ENCODE measurements at places on chromosomes 16 and 17.

DNA sequence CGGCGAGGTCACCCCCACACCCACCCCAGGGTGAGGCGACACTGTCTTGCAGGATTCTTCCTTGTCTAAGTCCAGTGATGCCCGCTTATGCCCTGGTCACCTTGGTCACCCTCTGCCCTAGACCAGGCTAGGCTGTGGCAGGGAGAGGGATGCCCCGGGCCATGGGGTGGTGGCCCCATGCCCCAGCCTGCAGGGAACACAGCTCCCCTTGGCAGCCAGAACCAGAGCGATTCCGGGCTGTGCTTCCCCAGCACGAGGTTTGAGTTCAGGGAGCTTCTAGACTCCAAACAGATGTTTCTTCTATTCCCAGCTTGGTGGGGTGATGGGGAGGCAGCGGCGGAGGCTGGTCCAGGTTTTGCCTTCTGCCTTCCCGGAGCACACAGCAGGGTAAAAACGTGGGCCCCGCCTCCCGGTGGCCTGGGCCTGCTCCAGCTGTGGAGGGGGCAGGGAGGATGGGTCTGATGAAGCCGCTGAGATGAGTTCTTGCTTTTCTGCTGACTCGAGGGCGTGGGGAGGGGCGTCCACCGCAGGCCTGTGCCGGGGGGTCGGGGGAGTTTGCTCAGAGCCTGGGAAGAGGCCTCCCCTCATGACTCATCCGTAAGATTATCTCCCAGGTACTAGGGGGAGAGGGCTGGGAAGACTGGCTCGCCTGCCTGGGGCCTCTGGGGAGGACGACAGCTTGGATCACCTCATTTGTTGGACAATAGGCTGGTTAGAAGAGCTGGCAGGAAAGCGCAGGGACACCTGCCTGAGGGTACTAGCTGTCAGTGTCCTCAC lies 15.4 kb downstream of the SMTNL2 start:
- DNase-seq = no peak

DNA sequence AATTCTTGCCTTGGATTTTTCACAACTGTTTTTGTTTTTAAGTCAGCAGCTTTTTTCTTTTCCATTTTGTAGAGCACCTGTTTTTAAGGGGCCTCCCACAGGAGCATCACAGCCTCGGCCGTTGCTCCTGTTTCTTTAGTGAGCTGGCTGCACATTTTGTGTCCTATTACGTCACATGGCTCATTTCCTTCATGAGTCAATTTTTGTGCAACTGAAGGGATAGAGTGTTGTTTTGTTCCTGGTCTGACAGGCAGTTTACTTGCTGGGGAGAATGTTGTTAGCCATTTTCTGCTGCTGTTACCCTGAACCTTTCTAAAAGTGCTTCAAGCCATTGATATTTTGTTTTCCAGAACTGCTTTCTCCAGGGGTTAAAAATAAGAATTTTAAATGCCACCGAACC lies 45.0 kb upstream of the CRISPLD2 start:
- no peak for DNase-seq

DNA sequence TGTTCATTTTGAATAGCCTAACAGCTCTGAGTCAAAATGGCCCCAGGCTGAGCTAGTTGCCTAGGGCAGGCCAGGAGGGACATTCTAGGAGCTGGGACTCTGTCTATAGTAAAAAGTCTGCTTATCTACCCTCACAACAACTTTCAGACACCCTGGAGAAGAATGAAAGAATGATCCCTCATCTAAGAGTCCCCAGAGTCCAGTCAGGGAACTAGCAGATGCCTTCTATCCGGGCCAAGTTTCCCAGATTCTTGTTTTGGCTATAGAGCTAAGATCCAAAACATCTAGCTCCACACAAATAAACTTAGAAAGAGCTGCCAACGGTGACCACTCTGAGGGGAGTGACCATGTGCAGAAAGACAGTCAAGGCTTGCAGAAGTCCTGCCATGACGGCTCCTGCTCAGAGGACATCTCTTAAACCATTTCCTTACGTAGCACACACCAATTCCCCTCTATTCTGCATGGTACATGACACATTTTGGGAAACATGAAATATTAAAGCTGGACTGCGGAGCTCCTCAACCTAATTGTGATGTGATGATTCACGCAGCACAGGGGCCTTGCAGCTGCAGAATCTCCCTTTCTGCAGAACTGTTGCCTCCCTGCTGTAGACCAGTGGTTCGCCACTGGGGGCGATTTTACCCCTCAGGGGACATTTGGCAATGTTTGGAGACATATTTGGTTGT lies 24.2 kb downstream of the FAM20A start:
- DNase-seq = no peak

DNA sequence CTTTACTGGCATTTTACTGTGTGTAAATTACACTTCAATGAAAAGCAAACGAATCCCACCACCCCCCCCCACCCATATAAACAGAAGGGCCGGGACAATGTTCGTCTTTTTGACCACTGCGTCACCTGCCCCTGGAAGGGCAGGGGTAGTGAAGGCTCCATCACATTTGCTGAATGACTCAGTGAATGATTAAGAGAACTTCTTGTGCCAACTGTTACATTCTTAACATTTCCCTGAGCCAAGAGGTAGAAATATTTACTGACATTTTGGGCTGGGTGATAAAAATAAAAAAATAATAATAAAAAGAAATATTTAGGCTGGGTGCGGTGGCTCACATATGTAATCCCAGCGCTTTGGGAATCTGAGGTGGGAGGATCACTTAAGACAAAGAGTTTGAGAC lies 24.1 kb downstream of the C16orf96 start:
- DNase-seq = no peak

GRCh38 chr16:57256601-57257395 lies 11.7 kb downstream of the ARL2BP start:
- DNase-seq = no peak

GRCh38 chr17:29574732-29575510 lies 6.4 kb downstream of the TP53I13 start:
- DNase-seq = no peak

Data from stimulated activated CD4-positive, alpha-beta T cell treated with anti-CD3 and anti-CD28 coated beads, TNF-alpha, amount 100 ng/mL, for 48 hours (primary cell).